ENCODE measurements at places on chromosomes 7 and 10.

DNA sequence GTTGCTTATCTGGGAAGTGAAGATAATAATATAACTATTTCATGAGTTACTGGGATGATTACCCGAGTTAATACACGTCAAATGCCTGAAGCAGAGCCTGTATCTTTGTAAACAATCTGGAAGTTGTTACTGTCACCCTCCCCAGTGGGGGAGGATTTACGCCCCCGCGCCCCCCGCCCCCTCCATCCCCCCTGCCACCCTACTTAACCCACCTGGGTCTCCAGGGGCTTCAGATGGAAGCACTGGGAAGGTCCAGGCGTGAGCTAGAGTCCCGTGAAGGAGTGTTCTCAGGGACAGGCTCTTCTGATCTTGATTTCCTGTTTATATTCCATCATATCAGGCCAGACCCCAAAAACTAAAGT, 691 bp upstream of the PPA1 start:
- no peak for DNase-seq

- no peak for DNase-seq
These were observed 126.8 kb downstream of the NEURL1 start for GRCh38 chr10:103620352-103620740.

DNA sequence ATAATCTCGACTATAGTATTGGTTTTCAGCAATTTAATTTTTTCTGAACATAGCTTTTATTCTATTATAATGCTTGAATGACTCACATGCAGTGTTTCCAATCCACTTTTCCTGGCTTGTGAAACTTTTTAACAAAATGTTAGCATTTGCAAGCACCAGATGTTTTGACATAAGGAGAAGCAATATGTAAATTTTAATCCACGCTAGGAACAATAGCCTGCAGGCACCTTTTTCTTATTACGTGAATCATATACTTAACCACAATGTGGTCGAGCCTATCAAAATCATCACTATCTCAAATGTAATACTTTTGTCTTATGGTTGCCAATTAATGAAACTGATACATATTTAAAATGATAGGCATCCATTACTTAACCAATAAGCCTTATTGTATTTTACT, 97.1 kb downstream of the TFEC start:
- no peak for DNase-seq

GRCh38 chr7:131476740-131477139, 79.7 kb downstream of the PODXL start:
- DNase-seq: no peak

DNA sequence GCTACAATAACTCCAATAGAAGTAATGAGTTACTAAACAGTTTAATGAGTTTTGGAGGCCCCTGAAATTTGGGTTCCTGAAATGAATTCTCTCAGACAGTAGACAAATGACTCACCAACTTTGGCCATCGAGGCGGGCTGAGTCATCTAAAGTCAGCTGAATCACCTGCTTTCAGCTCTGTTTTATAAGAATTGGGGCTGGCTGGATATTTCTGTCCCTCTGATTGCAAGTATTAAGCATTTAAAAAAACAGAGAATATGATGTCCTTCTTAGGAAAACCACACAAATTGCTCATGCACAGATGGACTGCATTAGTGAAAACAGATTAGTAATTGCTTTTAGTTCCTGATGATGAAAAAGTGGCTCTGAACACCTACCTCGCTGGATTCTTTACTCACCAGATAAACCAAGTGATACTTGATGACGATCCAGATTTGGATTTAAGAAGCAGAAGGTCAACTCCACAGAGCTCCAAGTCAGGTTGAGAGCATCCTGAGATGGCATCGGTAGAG, 59.1 kb downstream of the ZNF365 start:
- DNase-seq: no peak

Measured in putamen (tissue), 1 donor.